ENCODE measurements at places on chromosomes 12 and 14.

- no peak for DNase-seq
Measured at GRCh38 chr14:100694579-100695422, 31.9 kb upstream of the DLK1 start.

DNA sequence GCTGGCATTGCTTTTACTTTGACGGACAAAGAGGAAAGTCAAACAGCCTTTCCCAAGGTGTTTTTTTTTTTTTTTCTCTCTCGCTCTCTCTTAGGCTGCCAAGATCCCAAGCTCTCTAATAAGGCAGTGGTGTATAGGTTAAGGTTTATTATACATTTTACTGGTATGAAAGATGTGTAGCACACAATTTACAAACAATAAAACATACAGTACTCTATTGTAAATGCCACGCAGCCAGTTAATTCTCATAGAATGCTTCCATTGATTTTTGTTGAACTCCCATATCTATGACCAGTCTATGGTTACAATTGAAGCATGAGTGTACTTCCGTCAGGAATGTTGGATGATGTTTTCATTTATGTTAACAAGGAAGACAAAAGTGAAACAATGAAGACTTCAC lies 106.4 kb upstream of the GSC start:
- DNase-seq = no peak

DNA sequence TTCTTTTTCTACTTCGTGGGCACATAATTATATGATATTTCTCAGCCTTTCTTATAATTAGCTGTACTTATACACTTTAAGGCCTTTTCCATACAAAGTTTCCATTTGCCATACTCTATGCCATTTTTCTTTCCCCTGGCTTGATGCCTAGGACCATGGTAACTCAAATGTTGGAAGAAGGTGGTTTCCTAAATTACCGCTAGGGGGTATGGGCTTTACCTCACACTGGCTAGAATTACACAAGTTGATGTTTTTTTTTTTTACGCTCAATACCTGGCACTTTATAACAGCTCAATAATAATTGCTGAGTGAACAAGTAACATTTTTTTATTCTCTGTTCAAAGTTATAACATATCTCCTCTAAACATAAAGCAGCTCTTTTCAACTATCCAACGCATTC lies 306.8 kb upstream of the LRFN5 start:
- DNase-seq = no peak

DNA sequence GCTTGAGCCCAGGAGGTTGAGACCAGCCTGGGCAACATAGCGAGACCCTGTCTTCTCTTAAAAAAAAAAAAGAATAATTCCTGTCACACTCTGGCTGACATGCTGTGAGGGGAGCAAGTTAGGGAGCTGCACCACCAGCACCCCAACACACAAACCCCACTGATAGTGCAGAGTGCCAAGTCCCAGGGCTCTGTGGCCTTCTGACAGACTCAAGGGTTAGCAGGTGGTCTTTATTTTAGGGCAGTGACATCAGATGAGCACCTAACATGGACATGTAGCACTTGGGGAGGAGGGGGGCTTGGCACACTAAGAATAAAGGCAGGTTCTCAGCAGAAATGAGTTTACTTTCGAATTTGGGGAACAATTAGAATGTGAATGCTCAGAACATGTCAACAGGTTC lies 6.8 kb downstream of the USP5 start:
- DNase-seq = no peak

DNA sequence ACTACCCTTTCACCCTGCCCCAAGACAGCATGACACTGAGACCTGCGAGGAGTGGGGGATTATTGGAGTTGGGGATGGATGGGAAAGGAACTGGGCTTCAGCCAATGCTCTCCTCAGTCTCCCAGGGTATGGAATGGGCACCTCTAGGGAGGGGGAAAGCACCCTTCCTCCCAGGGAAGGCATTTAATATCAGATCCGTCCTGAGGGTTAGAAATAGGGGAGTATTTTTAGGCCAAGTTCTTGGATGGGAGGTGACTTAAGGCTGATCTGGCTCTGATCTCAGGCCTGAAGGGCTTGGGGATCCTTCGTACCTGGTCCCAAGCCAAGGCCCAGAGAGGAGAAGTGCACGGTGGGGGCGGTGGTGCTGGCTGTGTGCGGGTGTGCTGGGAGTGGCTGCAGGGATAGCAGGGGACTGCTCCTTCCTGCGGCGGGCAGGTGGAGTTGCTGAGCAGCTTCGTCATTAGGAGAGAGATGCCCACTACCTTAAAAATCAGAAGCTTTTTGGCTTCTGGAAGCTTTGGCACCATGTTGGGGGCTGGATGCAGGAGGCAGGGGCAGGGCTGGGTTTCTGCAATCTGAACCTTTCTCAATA lies 7.0 kb upstream of the CEBPE start:
- no peak for DNase-seq

- DNase-seq = no peak
Measured at GRCh38 chr14:72708708-72709475, 185.0 kb downstream of the DPF3 start.

- DNase-seq = no peak
Measured at GRCh38 chr12:10361622-10362021, 28.2 kb downstream of the KLRK1 start.

DNA sequence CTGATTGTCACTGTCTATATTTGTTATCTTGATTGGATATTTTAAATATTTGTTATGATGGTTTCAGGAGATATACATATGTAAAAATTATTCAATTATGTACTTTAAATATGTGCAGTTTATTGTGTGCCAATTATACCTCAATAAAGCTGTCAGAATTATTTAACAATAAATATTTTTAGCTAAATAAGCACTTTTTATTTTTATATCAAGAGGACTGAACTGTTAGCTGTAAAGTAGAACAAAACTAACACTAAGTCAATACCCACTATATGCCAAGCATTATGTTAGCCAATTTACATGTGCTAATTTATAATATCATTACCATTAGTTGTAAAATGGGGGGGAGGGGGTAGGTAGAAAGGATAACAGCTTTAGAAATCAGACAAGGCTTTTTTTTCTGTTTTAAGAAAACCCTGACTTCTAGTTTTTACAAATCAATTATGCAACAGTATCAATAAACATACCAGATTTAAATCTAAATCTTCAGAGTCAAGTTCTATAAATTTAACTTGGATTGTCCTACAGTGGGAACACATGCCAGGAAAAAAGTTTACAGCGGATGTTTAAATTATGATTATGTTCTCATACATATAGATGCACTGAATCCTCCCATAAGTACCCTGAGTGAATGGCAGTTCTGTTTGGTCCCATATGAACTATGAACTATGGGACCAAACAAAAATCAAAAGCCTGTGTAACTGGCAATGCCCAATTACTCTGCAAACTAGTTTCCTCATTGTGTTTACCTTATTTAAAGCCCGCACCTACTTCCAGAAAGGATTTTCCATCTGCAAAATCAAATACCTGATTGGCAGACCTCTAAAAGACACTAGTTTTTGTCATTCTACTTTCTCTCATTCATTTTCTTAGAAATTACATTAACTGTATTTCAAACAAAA lies 2.8 kb downstream of the RALGAPA1 start:
- DNase-seq = no peak

DNA sequence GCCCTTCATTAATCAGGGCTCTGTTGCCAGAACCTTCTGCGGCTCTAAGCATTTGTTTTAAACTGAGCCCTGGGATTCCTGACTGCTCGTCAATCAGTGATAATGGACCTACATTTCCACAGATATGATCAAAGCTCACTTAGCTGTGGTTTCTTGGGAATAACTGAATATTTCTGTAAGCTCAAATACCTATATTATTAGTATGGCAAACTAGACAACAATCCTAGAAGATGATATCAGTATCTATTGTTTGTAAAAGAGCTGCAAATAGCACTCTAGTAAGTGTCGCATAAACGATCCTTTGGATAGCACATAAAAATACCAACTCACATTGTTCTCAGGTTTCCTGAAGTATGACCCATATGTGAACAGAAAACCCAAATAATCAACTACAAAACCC lies 150.4 kb downstream of the PPM1H start:
- no peak for DNase-seq

- no peak for DNase-seq
Measured at GRCh38 chr12:62192903-62193250, 67.3 kb upstream of the USP15 start.

DNA sequence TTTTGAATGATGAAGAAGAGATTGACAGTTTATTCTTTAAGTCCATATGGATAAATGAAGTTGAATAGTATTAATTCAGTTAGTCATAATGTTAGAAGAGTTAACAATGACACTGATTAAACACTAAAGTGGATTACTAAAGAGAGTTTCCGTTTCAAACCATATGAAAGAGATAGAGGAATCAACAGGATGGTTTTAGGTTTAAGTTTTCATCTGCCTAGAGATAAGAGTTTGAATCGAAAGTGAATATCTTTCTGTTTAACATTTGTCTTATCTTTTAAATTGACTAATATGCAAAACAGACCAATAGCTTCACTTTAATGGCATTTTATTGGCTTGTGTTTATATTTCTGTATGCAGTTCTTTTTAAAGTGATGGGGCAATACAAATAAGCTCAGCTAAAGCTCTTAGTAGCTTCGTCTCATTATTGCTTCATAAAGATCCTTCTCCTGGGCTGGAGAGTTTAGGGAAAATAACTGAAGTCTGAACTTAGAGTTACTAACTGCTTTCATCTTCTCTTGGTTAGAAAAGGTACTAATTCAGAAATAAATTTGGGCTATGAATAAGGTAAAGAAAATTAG lies 66.0 kb downstream of the MIPOL1 start:
- DNase-seq = no peak

DNA sequence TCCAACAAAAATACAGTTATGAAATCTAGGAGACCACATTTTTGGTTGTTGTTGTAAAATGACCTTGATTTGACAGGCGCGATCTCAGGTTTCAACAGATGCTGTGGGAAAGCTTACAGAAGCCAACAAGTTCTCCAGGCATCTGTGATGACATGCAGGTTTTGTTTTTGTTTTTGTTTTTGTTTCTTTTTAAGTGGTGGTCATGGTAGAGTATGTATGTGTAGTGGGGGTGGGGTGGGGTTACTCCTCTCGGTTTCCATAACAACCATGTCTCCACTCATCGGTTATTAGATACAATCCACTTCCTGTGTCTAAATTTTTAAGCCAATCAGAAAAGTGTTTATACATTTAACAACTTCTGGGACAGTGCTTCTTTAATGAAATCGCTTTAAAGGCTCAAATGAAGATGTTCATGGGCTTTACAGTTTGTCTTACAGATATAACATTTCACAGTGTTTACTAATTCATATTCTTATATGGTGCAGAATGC lies 199.9 kb upstream of the FOXN3 start:
- DNase-seq = no peak

- DNase-seq = no peak
Measured at GRCh38 chr12:104866291-104866690, 91.8 kb downstream of the SLC41A2 start.

- no peak for DNase-seq
Measured at GRCh38 chr12:124413401-124413800, 118.5 kb downstream of the RFLNA start.

DNA sequence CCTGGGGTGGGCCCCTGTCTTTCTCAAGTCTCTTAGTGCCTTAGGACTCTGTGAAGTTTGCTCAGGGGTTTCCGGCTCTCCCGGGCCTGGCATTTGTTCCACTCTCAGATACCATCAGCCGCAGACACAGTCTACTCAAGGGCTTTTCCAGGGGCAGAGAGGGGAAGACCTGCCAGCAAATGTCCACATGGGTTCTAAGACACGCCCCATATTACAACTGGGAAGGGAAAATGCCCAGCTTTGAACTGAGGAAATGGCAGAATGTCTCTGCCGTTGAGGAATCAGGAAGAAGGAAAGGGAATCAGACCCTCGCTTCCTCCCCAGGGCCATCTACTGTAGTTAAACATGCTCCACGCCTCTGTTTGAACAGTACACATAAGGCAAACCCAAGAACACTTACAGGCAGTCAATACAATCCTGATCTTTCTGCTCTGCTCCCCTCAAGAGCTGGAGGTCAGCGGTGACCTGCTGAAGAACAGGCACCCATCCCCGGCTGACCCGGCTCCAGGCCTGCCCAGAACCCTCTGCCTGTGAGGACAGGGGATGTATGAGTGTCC lies 7.9 kb downstream of the CCDC85C start:
- no peak for DNase-seq

GRCh38 chr12:1872448-1872847 lies 46.0 kb downstream of the CACNA2D4 start:
- DNase-seq = no peak

DNA sequence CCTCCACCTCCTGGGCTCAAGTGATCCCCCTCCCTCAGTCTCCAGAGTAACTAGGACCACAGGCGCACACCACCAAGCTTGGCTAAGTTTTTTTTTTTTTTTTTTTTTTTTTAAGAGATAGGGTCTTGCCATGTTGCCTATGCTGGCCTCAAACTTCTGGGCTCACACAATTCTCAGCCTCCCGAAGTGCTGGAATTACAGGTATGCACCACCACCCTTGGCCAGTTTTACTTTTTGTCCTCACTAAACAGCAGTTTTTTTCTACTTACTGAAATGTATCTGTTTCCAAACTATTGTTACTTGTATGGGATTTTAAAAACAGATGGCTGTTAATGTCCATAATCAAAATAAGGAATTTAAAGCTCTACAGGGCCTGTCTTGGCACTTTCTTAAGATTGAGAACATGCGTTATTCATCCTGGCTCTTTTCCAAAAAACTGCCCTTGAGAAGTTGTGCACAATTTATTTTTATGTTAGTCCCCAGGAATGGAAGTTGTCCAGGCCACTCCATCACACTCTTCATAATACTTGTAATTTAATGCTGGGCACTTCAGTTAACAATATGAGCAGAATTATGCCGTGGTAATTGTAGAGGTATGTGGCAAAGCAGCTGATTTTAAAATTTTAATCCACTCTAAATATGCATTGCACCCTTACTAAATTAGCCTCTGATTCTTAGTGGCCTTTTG lies 51.9 kb upstream of the REP15 start:
- no peak for DNase-seq
